Left ventricle myocardium inferior (tissue), 1 donor: ENCODE measurements at places on chromosomes 6 and 20. TPM values are rescaled to one million over a fixed set of nuclear protein-coding genes. Genes with fewer than 3 reads are reported as not detected.

GRCh38 chr6:9208966-9209365, 773.6 kb upstream of the SLC35B3 start:
- no peak overlapping the region for H3K27ac ChIP-seq
- no peaks in the 10 kb centered on the region for H3K4me1 ChIP-seq
- H3K4me3 ChIP-seq: no peak overlapping the region
- H3K36me3 ChIP-seq: no peaks in the 10 kb centered on the region
- no peak for DNase-seq
- H3K27me3 ChIP-seq: no peaks in the 10 kb centered on the region

SLC18B1 gene
- total RNA-seq: 2.7 TPM

- H3K27ac ChIP-seq: no peak overlapping the region
- H3K4me1 ChIP-seq: no peaks in the 10 kb centered on the region
- DNase-seq: peak; percentile 27
- no peak overlapping the region for H3K4me3 ChIP-seq
- no peaks in the 10 kb centered on the region for H3K36me3 ChIP-seq
These were observed 68.8 kb upstream of the IYD start for GRCh38 chr6:150299873-150300485.

GRCh38 chr6:137175157-137175867, 1.9 kb upstream of the IL22RA2 start:
- no peaks in the 10 kb centered on the region for H3K27me3 ChIP-seq
- peaks cover 21% of the 10 kb centered on the region for H3K4me1 ChIP-seq
- H3K36me3 ChIP-seq: no peaks in the 10 kb centered on the region
- H3K27ac ChIP-seq: peak overlapping the region; percentile 72
- no peak for DNase-seq
- no peak overlapping the region for H3K4me3 ChIP-seq

LY6G6D gene
- total RNA-seq: not detected

- DNase-seq: no peak
- H3K27me3 ChIP-seq: no peaks in the 10 kb centered on the region
- H3K4me3 ChIP-seq: no peak overlapping the region
- peaks cover 46% of the 10 kb centered on the region for H3K4me1 ChIP-seq
- H3K27ac ChIP-seq: no peak overlapping the region
- H3K36me3 ChIP-seq: no peaks in the 10 kb centered on the region
These were observed 50.9 kb upstream of the PTPN1 start for GRCh38 chr20:50459124-50459918.

DNA sequence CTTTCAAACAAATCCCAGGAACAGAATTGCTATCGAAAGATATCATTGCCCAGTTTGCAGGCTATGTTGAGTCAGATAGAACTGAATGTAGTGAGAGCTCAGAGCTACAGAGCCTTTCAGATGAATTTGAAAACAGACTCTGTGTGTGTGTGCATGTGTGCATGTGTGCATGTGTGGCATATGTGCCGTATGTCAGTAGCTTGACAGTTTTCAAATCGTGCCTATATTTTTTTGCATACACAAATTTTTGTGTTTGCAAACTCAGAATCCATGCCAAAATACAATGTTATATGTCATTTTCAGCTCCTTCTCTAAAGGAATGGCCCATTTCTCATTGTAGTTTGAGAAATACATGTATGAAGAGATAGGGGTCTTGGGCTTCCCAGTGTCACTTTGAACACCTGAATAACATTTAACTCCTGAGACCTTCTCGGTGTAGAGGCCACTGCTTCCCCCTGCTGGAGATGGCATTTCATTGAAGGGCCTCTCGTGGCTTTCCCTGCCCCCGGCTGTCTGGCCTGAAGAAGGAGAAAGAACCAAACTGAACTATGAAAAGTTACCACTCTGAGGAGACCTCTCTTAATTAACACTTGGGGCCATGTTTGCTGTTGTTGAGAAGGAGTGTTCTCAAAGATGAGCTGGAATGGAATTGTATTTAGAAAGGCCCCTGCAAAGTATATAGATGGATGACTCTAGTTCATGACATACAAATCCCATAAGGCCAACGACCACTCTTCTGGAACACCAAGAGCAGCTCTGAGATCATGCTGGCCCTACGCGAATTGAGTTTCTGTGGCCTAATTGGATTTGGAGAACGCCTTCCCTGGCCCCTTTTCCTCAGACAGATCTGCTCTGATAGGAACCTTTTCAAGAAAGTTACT, 58.7 kb downstream of the VAPB start:
- peaks cover 46% of the 10 kb centered on the region for H3K36me3 ChIP-seq
- H3K4me1 ChIP-seq: peaks cover 10% of the 10 kb centered on the region
- no peak for DNase-seq
- no peaks in the 10 kb centered on the region for H3K27me3 ChIP-seq

DNA sequence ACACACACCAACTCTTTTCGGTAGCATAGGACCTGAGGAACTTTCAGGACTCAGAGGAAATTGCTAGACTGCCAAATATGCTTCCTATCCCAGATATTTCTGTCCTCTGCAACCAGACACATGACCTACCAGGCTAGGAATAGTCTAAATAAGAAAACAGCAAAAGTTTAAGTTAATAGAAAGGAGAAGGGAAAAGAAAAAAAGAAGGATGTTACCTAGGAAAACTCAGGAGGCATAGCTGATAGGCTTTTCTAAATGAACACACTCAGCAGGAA, 74.6 kb downstream of the MAP3K5 start:
- H3K36me3 ChIP-seq: no peaks in the 10 kb centered on the region
- peak overlapping the region; percentile 44 for H3K4me3 ChIP-seq
- H3K27me3 ChIP-seq: no peaks in the 10 kb centered on the region
- DNase-seq: no peak

ZFP64 gene
- total RNA-seq: 8.4 TPM

GRCh38 chr6:132798869-132799538, 567 bp upstream of the SLC18B1 start:
- H3K27me3 ChIP-seq: no peaks in the 10 kb centered on the region
- H3K27ac ChIP-seq: peak overlapping the region; percentile 74
- peak overlapping the region; percentile 81 for H3K4me3 ChIP-seq

DNA sequence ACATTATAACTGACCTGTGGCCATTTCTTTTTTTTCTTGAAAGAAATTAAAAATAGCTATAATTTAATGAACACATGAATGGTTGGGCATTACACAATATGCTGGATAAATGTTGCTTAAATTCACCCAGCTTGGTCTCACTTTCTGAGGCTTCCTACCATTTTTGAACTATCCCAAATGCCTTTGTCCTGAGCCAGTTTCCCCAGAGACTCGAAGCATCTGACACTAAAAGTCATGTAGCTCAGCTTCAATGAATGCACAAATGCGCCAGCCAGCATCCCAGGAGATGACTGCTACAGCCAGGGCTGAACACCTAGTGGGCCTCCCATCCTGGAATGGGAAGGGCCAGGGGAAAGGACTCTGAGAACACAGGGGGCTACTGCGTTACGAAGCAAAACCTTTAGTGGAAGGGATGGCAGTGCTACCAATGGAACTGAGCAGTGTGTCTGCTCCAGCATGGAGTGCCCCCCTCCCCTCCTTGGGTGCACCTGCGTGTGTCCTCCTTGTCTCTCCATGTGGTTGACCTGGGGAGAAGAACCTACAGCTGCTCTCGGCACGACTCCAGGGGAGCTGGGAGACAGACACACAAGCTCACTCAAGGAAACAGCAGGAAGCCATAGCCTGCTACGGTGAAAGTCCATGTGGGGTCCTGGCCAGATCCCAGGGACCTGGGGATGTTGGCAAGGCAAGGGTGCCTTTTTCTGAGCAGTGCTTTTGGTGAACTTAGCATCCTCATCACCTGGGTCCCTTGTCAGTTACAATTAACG, 60.9 kb downstream of the IRF4 start:
- H3K27me3 ChIP-seq: peaks cover 34% of the 10 kb centered on the region
- H3K4me3 ChIP-seq: no peak overlapping the region
- no peaks in the 10 kb centered on the region for H3K4me1 ChIP-seq
- no peaks in the 10 kb centered on the region for H3K36me3 ChIP-seq
- DNase-seq: no peak

DNA sequence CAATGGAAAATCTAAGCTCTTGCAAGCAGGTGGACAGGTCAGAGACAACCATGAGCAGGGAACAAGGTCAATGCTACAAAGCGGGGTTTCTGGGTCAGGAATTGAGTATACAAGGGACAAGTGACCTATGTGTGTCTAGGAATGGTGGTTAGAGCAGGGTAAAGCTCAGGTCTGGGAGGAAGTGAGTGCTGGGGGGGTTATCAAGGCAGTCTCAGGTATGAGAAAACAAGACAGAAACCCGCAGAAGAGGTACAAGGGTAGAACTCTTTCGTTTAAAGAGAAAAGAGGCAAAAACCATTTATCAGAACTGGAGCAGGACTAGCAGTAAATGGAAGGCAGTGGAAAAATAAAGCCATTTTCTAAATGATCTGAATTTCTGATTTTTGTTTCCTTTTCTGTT, 298.4 kb downstream of the ALDH8A1 start:
- no peaks in the 10 kb centered on the region for H3K4me1 ChIP-seq
- H3K27me3 ChIP-seq: no peaks in the 10 kb centered on the region
- DNase-seq: no peak
- no peak overlapping the region for H3K27ac ChIP-seq
- H3K36me3 ChIP-seq: no peaks in the 10 kb centered on the region

DNA sequence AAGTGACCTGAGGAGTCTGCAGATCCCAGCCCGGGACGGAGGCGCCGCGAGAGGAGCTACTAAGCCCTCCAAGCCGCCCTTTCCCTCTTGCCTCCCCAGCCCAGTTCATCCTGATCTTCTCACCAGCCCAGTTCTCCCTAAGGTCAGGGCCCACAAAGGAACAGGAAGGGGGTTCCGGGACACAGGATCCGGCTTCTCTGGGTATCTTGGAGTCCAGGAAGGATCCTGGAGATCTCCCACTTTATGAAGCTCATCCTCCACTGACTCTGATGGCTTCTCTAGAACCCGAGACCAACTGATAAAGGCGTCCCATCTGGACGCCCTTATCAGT, 36.9 kb upstream of the HLA-C start:
- H3K4me3 ChIP-seq: peak overlapping the region; percentile 56
- peaks cover 12% of the 10 kb centered on the region for H3K4me1 ChIP-seq
- H3K27ac ChIP-seq: no peak overlapping the region
- DNase-seq: no peak
- H3K36me3 ChIP-seq: no peaks in the 10 kb centered on the region
- H3K27me3 ChIP-seq: peaks cover 63% of the 10 kb centered on the region

DNA sequence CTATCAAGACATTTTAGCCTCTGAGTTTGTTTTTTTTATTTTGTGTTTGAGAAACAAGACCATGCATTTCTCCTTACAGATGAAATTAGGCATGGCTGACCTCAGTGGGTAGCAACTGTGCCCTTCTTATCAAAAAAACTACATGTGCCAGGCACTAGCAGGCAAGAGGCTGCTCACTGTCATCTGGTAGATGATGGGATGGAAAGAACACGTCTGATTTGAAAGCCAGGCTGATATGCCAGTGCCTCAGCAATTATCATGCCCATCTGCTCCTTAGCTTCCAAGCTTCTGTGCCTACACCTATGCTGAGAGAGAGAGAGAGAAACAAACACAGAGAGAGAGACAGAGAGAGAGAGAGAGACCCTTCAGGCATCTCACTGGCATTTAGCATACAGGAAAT, 149.9 kb downstream of the C6orf118 start:
- H3K36me3 ChIP-seq: no peaks in the 10 kb centered on the region
- no peaks in the 10 kb centered on the region for H3K27me3 ChIP-seq
- peaks cover 10% of the 10 kb centered on the region for H3K4me1 ChIP-seq
- no peak overlapping the region for H3K27ac ChIP-seq

GRCh38 chr6:109050012-109050411, 44.6 kb downstream of the SESN1 start:
- H3K27me3 ChIP-seq: no peaks in the 10 kb centered on the region
- no peak overlapping the region for H3K4me3 ChIP-seq

- no peaks in the 10 kb centered on the region for H3K4me1 ChIP-seq
- no peak overlapping the region for H3K4me3 ChIP-seq
- H3K27ac ChIP-seq: no peak overlapping the region
These were observed 32.3 kb upstream of the GNRH2 start for GRCh38 chr20:3010985-3011723.

SNAP25 gene
- 0.22 TPM for total RNA-seq

DNA sequence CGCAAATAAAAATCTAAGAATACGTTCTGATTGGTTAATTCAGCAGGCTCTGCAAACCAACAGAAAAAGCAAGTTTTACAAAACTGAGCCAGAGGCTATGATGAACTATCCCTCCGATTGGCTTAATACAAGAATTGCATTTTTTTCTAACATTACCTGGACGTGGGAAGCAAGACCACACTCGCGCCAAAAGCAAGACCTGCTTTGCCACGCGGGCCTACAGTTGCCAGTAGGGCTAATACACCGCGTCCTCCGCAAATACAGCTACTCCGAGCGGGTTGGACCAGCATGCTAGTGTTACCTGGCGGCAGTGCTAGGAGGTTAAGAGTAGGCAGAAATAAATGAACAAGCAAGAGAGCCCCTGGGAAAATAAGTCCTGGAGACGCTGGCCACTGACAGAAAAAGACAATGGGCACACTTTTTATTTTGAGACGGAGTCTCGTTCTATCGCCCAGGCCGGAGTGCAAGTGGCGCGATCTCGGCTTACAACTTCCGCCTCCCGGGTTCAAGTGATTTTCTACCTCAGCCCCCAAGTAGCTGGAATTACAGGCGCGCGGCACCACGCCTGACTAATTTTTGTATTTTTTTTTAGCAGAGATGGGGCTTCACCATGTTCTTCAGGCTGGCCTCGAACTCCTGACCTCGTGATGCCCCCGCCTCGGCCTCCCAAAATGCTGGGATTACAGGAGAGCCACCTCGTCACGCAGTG, 131.9 kb upstream of the BTN3A2 start:
- no peaks in the 10 kb centered on the region for H3K36me3 ChIP-seq
- peaks cover 74% of the 10 kb centered on the region for H3K27me3 ChIP-seq
- peak overlapping the region; percentile 63 for H3K4me3 ChIP-seq
- H3K4me1 ChIP-seq: peaks cover 24% of the 10 kb centered on the region

DNA sequence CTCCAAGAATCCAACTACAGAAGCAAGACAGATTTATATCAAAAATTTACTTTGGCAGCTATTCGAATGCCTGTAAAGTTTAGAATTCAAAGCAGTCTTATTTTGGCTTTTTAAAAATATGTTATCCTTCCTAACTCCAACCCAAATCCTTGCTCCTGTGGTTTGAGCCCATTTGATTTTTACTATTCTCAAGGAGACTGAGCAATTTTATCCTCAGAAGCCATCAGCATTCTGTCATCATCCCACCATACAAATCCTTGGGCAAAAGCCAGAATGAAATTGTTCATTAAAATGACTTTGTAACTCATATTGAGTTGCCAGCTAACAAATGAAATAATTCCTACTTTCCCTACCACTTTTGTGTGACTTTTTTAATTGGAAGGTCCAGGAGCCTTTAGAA, 392.8 kb downstream of the ADGRB3 start:
- H3K36me3 ChIP-seq: no peaks in the 10 kb centered on the region
- no peak for DNase-seq
- H3K27ac ChIP-seq: no peak overlapping the region
- no peaks in the 10 kb centered on the region for H3K4me1 ChIP-seq

- H3K27me3 ChIP-seq: no peaks in the 10 kb centered on the region
- H3K4me3 ChIP-seq: peak overlapping the region; percentile 66
- peak; percentile 58 for DNase-seq
- H3K36me3 ChIP-seq: peaks cover 4% of the 10 kb centered on the region
- peak overlapping the region; percentile 92 for H3K27ac ChIP-seq
These were observed 128.0 kb downstream of the RIN2 start for GRCh38 chr20:19885939-19886660.

GRCh38 chr20:8116067-8116811, 15.8 kb upstream of the PLCB1 start:
- H3K4me3 ChIP-seq: no peak overlapping the region
- H3K36me3 ChIP-seq: no peaks in the 10 kb centered on the region
- H3K27me3 ChIP-seq: no peaks in the 10 kb centered on the region

ARMH2 gene
- not detected for total RNA-seq

- no peaks in the 10 kb centered on the region for H3K27me3 ChIP-seq
- H3K4me1 ChIP-seq: peaks cover 48% of the 10 kb centered on the region
- peak overlapping the region; percentile 99 for H3K27ac ChIP-seq
- H3K36me3 ChIP-seq: peaks cover 2% of the 10 kb centered on the region
These were observed 778 bp upstream of the LOC128125822 start for GRCh38 chr6:63571361-63572043.

GRCh38 chr20:31691646-31692275, 30.9 kb downstream of the BCL2L1 start:
- no peak for DNase-seq
- peaks cover 30% of the 10 kb centered on the region for H3K36me3 ChIP-seq
- no peak overlapping the region for H3K4me3 ChIP-seq
- peaks cover 92% of the 10 kb centered on the region for H3K4me1 ChIP-seq
- H3K27me3 ChIP-seq: no peaks in the 10 kb centered on the region
